Activated CD4-positive, alpha-beta T cell treated with anti-CD3 and anti-CD28 coated beads for 48 hours (primary cell): ENCODE measurements at places on chromosomes 2 and 18.

- DNase-seq: no peak
Measured at GRCh38 chr2:118654945-118655344, 192.5 kb downstream of the EN1 start.

DNA sequence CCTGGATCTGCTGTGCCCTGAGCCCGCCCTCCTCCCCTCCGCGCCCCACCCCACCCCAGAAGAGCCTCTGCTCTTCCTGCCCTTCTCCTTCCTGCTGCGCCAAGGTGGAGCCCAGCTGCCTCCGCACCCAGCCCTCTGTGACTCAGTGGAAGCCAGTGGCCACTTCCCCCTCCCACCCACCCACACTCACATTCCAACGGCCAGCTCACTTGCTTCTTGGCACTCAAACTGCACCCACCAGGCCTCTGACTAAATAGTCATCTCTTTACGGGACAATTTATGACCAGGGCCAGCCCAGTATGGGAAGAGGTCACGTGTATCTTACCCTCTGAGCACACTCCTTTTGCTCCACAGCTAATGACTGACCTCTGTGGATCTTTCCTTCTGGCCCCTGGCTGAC, 150.4 kb upstream of the SLC1A4 start:
- no peak for DNase-seq

DNA sequence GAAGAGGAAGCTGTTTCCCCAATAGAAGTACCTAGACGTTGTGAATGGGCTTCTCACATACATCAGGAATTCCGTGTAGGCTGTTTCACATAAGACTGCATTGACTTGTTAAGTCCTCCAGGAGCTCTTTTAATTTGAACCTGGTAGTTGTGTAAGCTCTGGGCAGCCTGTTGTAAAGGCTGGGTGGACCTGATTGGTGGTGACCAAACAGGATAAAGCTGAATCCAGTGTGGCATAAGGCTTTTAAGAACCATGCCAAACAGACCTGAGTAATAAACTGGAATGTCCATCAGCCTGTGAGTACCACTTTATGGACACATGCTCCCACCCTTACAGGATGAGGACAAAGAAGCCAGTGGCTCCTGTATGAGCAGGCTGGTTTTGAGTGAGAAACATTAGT, 24.1 kb downstream of the RMND5A start:
- DNase-seq: no peak

- peak; percentile 63 for DNase-seq
Measured at GRCh38 chr18:2963048-2963447, 49.9 kb downstream of the LPIN2 start.

DNA sequence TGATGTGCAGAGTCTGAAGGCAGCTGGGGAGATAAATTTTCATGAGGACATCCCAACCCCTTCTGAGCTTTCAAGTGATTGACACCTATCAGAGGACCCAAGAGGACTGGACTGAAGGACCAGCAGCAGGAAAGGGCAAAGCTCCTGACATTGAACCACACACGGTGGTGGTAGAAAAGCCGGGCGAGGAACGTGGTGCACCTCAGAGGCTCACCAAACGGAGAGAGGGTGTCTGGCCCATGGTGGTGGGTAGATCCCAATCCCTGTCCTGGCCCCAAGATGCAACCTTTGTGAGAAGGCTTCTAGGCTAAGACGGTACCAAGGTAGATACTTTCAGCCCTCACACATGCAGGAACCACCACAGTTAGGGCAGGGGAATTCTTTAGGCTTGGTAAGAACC, 52.1 kb downstream of the FRZB start:
- no peak for DNase-seq

DNA sequence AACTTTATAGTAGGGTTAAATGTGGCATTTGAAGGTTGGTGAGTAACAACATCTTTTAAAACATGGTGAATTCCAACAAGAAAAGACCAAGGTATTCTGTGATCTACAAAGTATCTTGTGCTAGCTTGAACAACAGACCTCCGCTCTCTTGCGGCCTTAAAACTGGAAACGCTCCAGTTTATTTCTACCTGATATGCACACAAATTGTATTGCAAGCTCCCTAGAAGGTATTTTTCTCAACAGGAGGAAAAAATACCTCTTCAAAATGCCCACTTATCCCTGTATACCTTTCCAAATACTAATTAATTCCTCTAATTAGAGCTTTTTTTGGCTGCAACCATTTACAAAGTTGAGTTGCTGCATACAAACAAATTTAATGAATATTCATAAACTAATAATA, 69.5 kb downstream of the KCNH7 start:
- no peak for DNase-seq

- no peak for DNase-seq
Measured at GRCh38 chr2:172484706-172485105, 57.3 kb downstream of the ITGA6 start.

GRCh38 chr2:197543206-197543605, 27.3 kb downstream of the MOB4 start:
- DNase-seq: no peak

DNA sequence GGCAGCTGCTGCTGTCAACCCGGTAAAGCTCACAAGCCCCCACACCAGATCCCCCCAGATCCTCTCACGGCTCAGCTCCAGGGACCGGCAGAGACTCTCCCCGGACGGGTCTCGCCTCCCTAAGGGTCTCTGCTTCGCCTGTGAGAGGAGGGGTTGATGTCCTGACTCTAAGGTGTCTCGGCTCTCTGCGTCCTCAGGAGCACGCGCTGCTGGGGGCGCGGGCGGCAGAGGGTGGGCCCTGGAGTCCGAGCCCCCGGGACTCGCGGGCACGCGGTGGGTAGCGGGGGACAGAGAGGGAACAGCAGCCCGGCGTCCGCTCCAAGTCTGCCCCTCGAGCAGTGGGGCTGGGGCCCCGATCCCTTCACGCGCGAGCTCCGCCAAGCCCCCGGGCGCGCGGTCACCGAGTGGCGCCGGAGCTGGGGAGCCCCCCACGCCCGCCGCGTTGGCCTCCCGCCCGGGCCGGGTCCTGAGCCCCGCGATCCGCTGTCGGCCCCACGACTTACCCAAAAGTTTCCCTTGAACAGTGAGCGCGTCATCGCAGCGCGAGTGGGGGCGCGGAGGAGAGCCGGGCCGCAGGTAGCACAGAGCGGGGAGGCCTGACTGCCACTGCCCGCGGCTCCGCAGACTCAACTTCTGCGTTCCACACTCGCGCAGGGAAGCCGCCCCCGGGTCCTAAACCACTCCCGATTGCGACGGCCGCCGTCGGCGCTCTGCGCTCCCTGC, at the start of gene PSTPIP2:
TSS of gene PSTPIP2 (minus strand) at position 608 of the 723 bp plus-strand sequence. CDS start at position 536, 72 bp downstream.
- peak; percentile 82 for DNase-seq

GRCh38 chr2:136139631-136140030, 21.7 kb upstream of the CXCR4 start:
- no peak for DNase-seq
